Activated CD4-positive, alpha-beta T cell treated with anti-CD3 and anti-CD28 coated beads, Interleukin-2, amount 50 U/mL, for 4 hours (primary cell): ENCODE measurements at places on chromosomes 13 and 19.

- no peak for DNase-seq
These were observed 38.7 kb upstream of the CYSLTR2 start for GRCh38 chr13:48615049-48615448.

DNA sequence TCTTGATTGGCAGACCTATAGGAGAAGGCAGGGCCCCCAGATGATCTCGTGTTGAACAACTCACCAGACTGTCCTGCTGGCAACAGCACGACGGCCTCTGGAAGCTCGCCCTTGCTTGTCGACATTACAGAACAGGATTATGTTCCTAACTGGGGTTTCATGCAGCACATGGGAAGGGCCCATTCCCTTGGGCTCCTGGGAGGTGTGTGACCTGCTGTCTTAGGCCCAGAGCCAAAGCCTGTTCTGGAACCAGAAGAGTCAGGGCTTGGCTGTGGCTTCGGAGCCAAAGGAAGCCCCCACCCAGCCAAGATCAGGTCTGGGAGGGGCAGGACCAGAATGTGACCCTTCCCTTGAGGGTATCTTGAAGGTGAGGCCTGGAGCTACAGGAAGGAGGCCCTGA lies 36.9 kb downstream of the RGCC start:
- DNase-seq, result no peak

DNA sequence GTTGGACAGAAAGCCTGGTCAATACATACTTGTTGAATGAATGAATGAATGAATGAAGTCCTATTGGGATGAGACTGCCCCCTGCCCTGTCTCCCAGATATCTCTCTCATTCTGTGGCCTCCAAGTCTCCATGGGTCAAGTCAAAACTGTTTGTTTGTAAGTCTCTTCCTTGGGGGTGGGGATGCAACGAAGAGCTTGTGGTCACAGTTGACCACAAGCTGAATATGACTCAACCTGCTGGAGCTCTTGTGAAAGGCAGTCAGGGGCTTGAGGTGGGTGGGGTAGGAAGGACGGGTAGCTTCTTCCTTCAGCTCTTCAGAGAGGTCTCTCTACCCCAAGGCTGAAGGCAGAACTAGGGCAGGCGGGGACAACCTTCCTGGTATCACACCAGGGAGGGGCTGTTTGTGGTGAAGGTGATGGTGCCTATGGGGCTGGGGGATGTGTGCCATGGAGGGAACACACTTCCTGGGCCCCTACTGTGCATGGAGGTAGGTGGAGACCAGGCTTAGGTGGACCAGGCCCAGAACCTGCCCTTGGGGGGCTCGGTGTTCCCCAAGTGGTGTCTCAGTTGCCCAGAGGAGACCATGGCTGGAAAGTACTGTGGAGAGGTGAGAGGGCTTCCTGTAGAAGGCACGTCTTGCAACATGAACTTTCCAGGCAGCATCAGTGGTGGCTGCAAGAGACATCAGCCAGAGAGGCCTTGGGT lies 8.0 kb downstream of the MYO1F start:
- peak; percentile 48 for DNase-seq

GRCh38 chr13:57630661-57631595 lies 616 bp upstream of the PCDH17 start:
- no peak for DNase-seq

DNA sequence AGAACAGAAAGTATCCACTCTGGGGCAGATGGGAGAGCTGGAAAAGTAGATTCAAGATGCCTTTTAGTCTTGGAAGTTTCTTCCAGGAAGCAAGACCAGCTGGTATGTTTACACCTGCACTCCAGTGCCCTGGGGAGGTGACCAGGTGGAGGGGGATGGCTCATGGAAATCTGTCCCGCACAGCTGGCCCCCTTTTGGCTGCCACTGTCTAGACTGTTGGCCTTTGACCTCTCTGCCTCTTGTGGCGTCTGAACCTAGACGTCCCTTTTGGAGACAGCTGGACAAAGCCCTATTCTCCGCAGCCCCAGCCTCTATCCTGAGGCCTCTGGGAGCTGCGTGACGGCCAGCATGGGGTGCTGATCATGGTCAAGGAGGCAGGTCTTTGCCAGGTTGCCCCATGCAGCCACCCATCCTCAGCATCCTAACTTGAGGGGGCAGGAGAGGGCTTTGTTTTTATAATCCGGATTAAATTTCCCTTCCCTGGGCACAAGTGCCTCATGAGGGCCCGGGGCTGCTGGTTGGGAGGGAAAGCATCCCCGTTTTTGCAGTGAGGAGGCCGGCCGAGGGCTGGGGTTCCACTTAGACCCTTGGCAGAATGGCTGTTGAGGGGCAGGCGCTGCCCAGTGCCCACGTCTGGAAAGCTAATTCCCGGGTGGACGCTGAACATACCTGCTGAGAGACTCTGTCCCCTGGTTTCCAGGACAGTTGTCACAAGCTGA lies 17.3 kb upstream of the GDF15 start:
- no peak for DNase-seq

- DNase-seq, result no peak
These were observed 5.8 kb upstream of the JUNB start for GRCh38 chr19:12785431-12786031.

DNA sequence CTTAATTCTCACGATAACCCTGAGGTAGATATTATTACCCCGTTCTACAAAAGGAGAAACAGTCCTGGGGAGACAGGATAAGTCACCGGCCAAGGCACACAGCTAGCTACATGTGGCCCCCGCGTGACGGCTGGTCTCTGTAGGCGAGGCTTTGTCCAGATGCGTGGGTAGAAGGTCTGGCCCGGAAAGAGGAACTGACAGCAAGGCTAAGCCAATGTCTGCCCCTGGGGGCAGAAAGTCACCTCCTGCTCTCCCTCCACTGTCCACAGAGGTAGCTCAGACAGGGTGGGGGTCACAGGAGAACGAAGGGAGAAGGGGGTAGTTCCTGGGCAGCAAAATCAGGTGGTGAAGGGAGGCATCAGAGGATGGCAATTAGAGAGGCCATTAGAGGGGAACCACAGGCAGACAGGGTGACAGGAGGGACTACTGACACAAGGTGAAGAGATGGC lies 1.8 kb downstream of the APOC4 start:
- no peak for DNase-seq

DNA sequence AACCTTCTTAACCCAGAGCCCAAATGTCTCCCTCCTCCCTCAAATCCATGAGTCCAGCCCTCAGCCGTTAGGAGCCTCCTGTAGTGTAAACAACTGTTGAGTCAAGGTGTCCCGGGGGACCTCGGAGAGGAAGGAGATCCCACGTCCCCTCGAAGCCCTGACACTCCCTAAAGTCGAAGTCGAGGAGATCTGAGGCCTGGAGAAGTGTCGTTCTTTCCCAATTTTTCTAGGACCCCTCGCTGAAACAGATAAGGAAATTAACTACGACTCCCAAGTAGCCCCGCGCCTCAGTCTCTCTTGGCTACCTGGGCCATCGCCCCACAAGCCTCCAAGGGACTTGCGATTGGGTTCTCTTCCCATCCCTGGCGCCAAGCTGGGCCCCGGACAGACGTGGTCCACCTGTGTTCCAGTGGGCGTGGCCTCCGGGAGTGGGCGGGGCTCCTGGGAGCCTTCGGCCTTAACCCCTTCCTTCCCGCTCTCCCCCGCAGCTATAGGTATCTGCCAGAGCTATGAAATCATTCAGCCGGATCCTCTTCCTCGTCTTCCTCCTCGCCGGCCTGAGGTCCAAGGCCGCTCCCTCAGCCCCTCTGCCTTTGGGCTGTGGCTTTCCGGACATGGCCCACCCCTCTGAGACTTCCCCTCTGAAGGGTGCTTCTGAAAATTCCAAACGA lies 869 bp downstream of the GFY start:
- no peak for DNase-seq

- peak; percentile 34 for DNase-seq
These were observed at the start of gene NFIC for GRCh38 chr19:3365836-3366752. TSS of gene NFIC (plus strand) at chr19:3366583. CDS start at chr19:3366637, 54 bp downstream.

- DNase-seq, result no peak
These were observed 1.6 kb downstream of the JUNB start for GRCh38 chr19:12792853-12793289.

- no peak for DNase-seq
These were observed 29.4 kb downstream of the RFXAP start for GRCh38 chr13:36848199-36848982.

GRCh38 chr13:35763782-35764123 lies 287.3 kb upstream of the MAB21L1 start:
- DNase-seq, result no peak

DNA sequence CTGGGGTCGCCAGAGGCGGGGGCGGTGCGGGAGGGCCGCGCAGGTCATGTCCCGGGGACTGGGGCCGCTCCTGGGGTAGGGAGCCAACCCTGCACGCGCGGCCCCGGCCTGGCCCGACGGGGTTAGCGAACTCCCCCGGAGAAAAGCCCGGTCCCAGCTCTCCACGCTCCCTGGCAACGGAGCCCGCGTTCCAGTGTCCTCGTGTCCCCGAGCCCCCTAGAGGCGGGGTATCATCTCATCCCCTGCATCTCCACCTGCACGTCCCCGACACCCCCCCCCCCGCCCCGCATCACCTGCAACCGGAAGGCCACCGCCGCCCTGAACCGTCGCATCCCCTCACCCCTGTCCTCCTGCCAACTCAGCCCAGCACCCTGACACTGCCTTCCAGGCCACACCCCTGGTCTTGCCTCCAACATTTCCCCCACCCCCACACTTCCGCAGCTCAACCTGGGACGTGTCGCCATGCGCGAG lies 2.7 kb downstream of the WDR88 start:
- DNase-seq, result peak; percentile 51

GRCh38 chr19:49555600-49556411 lies 24.6 kb downstream of the NOSIP start:
- DNase-seq, result peak; percentile 80
